ENCODE measurements at places on chromosomes 3 and 15. TPM values are rescaled to one million over a fixed set of nuclear protein-coding genes. Genes with fewer than 3 reads are reported as not detected.

DPH6 gene
- 11.3 TPM for total RNA-seq

BFSP2 gene
- not detected for total RNA-seq

OTOL1 gene
- total RNA-seq, result not detected

GOLGA6L4 gene
- total RNA-seq, result under 0.01 TPM

DLL4 gene
- total RNA-seq, result 0.26 TPM

GABRB3 gene
- 1.3 TPM for total RNA-seq

CCDC9B gene
- 0.09 TPM for total RNA-seq

OR4M2 gene
- not detected for total RNA-seq

SOX14 gene
- total RNA-seq, result not detected

VIPR1 gene
- total RNA-seq, result 0.09 TPM

IQCF5 gene
- total RNA-seq, result not detected

GHRL gene
- not detected for total RNA-seq

APOD gene
- total RNA-seq, result 33.1 TPM

ZNF280D gene
- 19.3 TPM for total RNA-seq

ADAMTSL3 gene
- total RNA-seq, result 4.2 TPM

RTP4 gene
- total RNA-seq, result not detected

CAPN7 gene
- total RNA-seq, result 22.2 TPM

CHRNA5 gene
- total RNA-seq, result 0.26 TPM

FAM227B gene
- total RNA-seq, result 3.7 TPM

ATP13A5 gene
- not detected for total RNA-seq

RFTN1 gene
- total RNA-seq, result 42.0 TPM

RHOV gene
- total RNA-seq, result not detected

KIF7 gene
- 13.8 TPM for total RNA-seq

ADCY5 gene
- total RNA-seq, result 0.70 TPM

All from pericardium fibroblast (primary cell).